Activated T-cell treated with anti-CD3 and anti-CD28 coated beads for 4 hours (primary cell): ENCODE measurements at places on chromosomes 7 and 10.

GRCh38 chr7:41007351-41007751 is 695.5 kb downstream of the INHBA start:
- no peak for DNase-seq

DNA sequence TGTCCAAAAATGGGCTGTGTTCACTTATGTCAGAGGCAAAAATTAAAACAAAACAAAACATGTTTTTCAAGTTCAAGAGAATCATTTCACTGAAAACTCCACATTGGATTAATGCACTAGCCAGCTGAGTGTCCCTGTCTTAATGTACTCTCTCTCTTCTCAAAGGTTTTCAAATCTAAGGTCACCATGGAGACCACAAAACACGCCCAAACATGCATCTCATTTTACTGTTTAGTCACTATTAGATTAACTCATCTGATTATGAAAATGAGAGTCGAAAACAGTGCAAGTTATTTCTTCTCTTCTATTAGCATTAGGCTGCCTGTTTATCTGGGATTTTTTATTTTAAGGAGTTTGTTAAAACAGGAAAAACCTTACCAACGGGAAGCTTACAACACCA is 70.8 kb upstream of the ASAH2 start:
- no peak for DNase-seq

GRCh38 chr10:118763202-118763988 is 8.6 kb upstream of the CACUL1 start:
- DNase-seq, result no peak

DNA sequence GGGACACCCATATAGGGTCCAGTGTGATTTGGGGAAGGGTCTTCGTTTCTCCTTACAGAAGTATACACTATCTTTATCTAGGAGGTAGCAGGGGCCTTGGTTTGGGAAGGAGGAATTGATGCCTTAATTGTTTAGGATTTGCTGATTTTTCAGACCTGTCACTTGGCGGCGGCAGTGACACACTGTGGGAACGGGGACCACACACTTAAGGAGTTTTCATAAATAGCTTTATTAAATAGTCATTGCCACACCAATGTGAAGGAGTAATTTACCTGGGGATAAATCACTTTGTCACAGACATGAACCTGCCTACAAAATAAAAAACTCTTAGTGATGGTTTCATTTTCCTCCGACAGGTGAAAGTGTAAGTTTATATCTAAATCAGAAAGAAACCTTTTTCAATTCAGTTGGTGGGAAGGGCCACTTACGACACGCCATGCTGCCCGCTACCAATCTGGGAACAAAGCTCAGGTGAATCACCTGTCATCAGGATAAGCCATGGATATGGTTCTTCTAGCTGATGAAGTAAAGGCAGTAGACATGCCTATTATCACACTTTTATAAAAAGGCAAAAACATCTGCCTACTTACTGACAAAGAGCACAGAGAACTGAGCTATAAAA is 12.3 kb upstream of the ENO4 start:
- no peak for DNase-seq

DNA sequence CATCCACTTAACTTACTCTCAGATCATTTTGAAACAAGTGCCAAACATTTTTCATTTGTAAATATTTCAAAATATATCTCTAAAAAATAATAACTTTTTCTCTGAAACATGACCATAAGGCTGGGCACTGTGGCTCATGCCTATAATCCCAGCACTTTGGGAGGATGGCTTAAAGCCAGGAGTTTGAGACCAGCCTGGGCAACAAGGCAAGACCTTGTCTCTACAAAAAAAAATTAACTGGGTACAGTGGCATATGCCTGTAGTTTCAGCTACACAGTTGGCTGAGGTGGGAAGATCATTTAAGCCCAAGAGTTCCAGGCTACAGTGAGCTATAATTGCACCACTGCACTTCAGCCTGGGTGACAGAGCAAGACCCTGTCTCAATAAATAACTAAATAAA is 36.4 kb downstream of the USP54 start:
- DNase-seq, result no peak

DNA sequence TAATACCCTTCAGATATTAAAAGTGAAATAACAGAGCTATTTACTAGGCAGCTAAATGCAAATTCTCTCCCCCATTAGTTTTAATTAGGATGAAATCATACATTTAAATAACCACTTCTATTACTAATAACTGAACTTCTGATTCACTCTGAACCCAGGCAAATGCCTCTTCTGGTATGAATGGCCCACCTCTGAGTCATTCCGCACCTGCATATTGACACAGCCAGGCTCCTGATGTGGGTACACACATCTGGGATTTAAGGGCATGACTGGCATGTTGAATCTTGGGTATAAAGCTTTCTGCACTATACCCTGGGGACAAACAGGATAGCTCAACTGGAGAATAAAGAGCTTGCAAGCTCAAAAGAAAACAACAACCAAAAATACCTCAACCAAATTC is 140.9 kb downstream of the AUTS2 start:
- no peak for DNase-seq

DNA sequence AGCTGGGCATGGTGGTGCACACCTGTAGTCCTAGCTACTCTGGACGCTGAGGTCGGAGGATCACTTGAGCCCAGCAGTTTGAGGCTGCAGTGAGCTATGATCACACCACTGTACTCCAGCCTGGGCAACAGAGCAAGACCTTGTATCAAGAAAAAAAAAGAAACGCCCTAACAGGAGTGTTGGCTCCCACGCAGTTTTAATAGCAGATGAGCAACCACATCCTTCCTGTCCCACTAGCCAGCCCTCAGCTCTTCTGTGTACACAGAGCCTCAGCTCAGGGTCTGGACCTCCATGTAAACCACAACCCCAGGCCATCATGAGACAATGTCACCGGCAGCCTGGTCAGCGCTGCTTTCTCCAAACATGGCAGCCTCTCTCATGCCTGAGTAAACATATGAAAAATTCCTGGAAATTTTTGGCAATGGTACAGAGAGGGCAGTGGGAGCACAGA is 108.2 kb downstream of the PIP4K2A start:
- no peak for DNase-seq

- DNase-seq, result no peak
Observed at GRCh38 chr7:104275900-104276299, 52.5 kb upstream of the LHFPL3 start.

- no peak for DNase-seq
Observed at GRCh38 chr10:29670761-29671160, 36.0 kb upstream of the SVIL start.

DNA sequence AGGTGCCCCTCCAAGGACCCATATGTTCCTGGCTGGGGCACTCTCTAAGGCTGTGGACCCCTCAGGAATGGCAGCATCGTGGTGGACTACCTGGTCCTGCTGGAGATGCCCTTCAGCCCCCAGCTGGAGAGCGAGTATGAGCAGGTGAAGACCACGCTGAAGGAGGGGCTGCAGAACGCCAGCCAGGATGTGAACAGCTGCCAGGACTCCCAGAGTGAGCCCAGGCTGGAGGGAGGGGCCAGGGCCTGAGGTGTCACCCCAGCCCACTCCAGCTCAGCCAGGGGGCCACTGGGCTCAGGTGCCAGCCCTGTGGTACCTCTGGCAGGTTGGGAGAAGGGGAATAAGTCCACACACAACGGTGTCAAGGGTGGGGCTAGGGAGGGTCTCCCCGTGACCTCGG is 4.7 kb upstream of the MUC12 start:
- DNase-seq, result no peak

DNA sequence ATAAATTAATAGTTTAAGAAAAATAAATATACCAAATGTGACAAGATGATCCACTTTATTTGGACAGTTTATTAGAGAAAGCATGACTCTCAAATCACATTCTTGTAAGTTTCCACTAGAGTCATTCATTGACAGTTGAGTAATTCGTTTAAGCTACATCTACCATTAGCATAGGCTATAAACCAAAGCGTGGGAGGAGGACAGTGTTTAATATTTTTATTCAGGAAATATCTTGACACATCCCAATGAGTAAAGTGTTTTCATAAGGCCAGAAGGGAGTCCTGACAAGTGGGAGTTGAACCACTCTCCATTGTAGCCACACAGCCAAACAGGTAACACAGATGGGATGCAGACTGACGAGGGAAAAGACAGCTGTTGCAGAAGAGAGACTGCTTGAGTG is 386.5 kb upstream of the SEMA3D start:
- DNase-seq, result no peak

DNA sequence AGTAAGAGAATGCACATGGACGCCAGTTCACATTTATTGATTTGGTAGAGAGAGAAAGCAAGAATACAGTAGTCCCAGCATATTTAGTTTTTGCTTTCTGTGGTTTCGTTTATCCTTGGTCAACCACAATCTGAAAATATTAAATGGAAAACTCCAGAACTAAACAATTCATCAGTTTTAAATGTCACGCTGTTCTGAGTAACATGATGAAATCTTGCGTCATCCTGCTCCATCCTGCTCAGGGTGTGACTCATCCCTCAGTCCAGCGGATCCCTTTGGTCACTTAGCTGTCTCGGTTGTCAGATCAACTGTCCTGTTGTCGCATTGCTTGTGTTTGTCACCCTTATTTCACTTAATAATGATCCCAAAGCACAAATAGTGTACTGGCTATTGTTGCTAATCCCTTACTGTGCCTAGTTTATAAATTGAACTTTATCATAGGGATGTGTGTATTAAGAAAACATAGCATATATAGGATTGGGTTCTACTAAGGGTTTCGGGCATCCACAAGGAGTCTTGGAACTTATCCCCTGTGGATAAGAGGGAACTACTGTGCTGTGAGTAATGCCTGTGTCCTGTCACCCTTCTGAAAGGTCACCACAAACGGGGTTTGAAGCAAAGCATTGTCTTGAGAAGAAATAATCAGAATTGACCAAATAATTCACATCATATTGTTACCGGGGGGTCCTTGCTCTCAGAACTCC is 73.6 kb downstream of the OTUD1 start:
- DNase-seq, result no peak

DNA sequence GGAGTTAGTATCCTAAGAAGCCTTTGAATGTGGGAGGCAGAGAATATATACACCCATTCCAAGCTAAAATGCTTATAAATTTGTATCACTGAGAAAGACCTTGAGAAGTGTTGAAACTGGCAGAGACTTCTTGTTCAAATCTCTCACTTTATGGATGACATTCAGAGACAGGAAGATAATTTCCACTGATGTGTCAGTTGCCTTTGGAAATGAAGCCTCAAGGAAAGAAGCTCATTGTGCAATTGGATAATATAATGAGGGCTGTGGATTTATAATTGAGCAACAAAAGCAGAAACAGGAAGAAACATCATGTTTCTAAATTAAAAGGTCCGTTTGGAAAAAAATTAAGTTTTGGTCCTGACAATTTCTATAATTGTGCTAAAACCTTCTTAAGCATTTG is 789.9 kb upstream of the IGFBP3 start:
- DNase-seq, result no peak

- DNase-seq, result no peak
Observed at GRCh38 chr10:104387130-104387888, 33.7 kb downstream of the CFAP58 start.

DNA sequence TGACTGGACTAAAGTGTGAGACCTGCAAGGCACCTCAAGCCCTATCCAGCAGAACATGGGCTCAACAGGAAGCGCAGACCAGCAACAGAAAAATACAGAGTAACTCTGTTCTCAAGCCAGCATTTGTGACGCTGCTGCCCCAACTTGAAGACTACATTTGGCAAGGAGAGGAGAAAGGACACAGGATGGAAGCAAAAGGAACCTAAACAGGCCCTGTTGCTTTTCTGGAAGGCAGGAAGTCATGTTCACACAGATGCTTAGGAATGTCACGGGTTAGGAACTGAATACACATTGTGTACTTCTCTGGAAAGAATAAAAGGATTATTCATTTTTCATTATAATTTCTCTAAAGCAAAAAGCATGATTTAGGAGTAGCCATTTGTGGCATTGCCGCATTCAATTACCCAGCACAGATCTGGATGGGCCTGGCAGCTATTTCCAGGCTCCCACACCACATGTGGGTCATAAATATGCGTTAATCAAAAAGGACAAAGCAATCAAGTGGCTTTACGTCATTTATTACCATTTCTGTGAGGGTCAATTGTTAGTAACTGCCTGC is 19.8 kb upstream of the TOMM7 start:
- no peak for DNase-seq

DNA sequence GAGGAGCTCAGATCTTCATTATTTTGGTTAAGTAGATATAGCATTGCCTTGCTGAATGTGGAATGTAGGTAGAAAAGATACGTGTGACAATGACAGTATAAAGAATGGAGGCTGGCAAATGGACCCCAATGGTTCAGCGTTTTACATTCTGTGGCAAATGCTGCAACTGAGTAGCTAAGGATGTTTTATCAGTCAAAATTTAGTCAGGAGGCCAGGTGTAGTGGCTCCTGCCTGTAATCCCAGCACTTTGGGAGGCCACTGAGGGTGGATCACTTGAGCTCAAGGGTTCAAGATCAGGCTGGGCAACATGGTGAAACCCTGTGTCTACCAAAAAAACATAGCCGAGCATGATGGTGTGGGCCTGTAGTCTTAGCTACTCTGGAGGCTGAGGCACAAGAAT is 120.5 kb upstream of the GHITM start:
- DNase-seq, result no peak

- DNase-seq, result no peak
Observed at GRCh38 chr10:12321641-12322040, 27.7 kb upstream of the CAMK1D start.

GRCh38 chr10:24208661-24209431 is at the start of gene KIAA1217:
Gene KIAA1217, plus strand, starts transcription at chr10:24209138. Its CDS starts 56 bp downstream, at chr10:24209194.
- DNase-seq, result no peak

DNA sequence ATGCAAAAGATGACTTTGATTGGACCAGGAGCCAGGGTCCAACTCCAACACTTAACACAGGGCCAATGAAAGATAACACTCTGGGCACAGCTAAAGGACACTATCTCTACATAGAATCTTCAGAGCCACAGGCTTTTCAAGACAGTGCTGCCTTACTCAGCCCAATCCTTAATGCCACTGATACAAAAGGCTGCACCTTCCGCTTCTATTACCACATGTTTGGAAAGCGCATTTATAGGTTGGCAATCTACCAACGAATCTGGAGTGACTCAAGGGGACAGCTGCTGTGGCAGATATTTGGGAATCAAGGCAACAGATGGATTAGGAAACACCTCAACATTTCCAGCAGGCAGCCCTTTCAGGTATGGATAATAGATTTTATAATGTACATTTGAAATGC is 160.7 kb downstream of the MALRD1 start:
- no peak for DNase-seq

DNA sequence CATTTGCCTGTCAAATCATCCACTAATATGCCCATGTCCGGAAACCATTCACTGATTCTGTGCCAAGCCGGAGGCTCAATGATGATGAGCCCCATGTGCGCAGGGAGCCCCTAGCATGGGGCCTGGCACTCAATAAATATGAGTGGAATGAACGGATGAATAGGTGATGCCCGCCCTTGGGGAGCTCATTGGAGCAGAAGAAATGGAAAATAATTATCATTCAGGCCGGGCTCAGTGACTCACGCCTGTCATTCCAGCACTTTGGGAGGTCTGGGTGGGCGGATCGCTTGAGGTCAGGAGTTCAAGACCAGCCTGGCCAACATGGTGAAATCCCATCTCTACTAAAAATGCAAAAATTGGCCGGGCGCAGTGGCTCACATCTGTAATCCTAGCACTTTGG is 11.0 kb downstream of the RHBDD2 start:
- no peak for DNase-seq
